ENCODE measurements at places on chromosomes 1 and 21.
A peak's percentile ranks its signal among the peaks of the same experiment; 100 is the strongest.

DNA sequence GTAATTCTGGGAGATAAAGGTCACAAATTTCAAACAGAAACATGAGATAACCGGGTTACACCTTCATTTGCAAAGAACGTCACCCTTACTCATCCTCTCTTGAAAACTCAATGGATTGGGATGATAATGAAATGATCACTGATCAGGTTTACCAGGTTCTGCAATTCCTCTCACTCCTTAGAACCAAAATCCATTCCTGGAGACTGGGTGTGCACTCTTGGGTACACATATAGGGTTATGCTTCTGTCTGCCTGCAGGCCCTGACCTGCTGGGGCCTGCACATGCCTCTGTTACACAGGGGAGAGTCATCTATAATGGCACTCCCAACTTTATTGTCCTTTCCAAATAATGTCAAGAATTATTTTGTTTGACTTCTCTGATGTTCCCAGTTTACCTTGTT, 8.3 kb downstream of the SUSD4 start:
- no peak for DNase-seq

- DNase-seq: no peak
These were observed 78.0 kb downstream of the LBR start for GRCh38 chr1:225349826-225350225.

GRCh38 chr1:214331827-214332423, 51.0 kb downstream of the SMYD2 start:
- DNase-seq: peak; percentile 87

GRCh38 chr21:32978331-32979270, 47.1 kb upstream of the OLIG2 start:
- DNase-seq: no peak

DNA sequence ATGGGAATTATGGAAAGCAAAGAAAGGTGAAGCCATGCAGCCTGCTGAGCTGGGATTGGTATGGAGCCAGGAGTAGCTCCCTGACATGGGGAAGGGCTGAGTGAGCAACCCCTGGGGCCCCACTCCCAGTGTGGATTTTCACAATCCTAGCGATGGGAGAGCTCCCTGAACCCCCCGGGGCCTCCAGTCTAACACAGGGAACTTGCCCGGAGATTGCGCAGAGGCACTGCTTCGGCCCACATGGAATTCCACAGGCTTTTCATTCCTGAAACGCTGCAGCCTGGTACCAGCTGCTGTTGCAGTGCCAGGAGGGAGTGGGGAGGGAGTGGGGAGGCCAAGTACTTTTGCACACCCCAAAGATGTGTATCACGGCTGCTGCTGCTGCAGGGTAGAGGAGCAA, 110.4 kb upstream of the C21orf91 start:
- no peak for DNase-seq

GRCh38 chr21:27804515-27804914, 837.6 kb upstream of the ADAMTS5 start:
- no peak for DNase-seq

DNA sequence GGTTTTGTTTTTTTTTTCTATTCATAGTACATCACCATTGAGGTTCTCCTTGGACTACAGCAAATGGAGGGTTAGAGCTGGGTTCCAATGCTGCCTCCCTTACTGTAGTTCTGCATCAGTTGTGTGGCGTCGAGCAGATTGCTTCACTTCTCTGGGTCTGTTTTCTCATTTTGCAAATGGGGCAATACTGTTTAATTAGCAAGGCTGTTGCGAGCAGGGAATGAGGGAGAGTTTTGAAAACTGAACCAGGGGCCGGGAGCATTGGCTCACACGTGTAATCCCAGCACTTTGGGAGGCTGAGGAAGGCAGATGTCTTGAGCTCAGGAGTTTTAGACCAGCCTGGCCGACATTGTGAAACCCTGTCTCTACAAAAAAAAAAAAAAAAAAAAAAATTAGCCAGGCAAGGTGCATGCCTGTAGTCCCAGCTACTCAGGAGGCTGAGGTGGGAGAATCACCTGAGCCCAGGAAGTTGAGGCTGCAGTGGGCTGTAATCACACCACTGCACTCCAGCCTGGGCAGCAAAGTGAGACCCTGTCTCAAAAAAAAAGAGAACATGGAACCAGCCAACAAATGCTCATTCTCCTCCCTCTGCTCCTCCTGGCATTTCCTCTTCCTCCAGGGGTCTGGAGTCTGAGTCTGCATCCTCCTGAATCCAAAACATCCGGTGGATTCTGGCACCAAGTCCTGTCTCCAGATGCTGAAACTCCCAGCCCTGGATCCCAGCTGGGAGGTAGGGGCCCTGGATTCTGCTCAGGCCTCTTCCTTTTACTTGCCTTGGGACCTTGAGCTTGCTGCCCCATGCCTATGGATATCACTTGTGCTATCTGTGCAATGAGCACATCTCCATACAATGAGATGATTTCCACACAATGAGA, 3.7 kb upstream of the PLOD1 start:
- DNase-seq: no peak

DNA sequence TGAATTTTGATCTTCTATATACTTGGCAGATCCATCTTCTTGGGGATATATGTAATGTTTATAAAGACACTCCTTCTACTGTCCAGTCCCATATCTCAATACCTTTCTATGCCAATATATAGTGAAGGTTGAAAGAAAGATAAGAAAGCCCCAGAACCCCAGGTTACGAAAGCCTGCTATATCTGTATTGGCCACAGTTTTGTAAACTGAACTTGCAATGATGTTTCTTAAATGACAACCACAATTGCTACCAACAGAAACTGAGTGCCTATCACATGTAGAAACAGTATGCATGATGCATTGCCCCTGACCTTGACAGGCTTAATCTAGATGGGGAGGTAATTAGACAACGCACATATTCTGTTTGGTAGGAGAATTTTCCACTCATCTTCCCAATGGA, 7.8 kb upstream of the RIMKLA start:
- no peak for DNase-seq

- DNase-seq: peak; percentile 18
These were observed 36.7 kb downstream of the NEK2 start for GRCh38 chr1:211638689-211639101.

DNA sequence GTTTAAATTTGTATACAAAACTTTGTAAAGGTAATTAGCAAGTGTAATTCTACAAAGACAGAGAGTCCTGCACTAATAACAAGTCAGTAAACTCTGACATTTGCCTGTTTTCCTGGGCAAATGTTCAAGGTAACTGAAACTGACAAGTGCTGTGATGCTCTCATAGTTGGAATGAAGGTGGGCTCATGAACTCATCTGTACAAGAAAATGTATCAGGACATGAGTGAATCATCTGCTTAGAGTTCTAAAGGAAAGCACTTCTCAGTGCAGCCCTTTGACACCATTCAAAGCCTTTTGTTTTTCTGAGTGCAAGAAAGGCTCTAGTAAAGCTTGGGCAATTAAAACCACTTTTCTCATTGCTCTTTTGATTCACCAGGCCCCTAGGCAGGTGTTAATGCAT, 91.5 kb downstream of the UROD start:
- no peak for DNase-seq

DNA sequence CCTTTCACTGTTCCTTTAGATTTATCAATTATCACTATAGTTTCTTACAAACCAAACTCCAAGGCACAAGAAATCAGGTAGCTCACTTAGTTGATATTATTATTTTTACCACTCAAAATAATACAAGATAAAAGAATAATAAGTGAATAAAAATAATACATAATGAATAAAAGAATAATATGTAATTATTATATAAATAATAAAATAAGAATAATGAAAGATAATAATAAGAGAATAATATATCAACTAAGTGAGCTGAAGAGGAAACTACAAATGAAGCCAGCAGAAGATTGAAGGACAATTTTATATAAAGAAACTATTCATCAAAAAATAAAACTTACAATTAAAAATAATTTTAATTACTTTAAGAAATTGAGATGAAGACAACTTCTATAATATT, 90.6 kb downstream of the LRRIQ3 start:
- DNase-seq: no peak

GRCh38 chr1:15276691-15277446, 29.8 kb downstream of the FHAD1 start:
- DNase-seq: no peak

DNA sequence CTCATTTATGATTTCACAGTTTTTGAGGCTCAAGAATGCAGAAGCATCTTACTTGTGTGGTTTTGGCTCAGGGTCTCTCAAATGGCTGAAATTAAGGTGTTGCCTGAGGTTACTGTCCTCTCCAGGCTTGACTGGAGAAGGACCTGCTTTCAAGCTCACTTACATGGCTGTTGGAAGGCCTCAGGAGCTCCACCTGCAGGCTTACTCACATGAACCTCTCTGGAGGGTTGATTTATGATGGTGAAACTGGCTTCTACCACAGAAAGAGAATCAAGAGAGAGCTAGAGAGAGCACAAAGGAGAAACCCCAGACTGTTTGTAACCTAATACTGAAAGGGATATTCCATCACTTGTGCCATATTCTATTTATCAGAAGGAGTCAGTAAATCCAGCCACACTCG, 6.2 kb upstream of the KCNK2 start:
- peak; percentile 81 for DNase-seq

- DNase-seq: no peak
These were observed 33.2 kb upstream of the KIAA0040 start for GRCh38 chr1:175225805-175226129.

DNA sequence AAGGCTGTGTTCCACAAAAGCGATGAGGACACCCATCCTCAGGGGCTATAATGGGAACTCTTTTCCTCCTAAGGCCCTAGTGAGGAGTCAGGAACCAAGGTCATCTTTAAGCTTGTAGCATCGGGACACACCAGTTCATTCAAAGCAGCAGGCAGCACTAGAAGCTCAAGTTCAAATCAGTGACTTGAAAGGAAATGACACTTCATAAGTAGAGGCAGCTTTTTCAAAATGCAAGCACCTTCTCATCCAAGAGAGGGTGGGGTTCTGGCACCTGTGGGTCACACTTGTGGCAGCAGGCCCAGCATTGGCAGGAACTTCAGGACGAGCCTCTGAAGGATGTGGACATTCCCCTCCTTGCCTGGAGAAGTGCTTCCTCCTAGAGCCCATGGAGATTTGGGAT, 496.3 kb downstream of the KIF26B start:
- DNase-seq: peak; percentile 20

GRCh38 chr1:214337511-214337910, 56.6 kb downstream of the SMYD2 start:
- DNase-seq: peak; percentile 45

DNA sequence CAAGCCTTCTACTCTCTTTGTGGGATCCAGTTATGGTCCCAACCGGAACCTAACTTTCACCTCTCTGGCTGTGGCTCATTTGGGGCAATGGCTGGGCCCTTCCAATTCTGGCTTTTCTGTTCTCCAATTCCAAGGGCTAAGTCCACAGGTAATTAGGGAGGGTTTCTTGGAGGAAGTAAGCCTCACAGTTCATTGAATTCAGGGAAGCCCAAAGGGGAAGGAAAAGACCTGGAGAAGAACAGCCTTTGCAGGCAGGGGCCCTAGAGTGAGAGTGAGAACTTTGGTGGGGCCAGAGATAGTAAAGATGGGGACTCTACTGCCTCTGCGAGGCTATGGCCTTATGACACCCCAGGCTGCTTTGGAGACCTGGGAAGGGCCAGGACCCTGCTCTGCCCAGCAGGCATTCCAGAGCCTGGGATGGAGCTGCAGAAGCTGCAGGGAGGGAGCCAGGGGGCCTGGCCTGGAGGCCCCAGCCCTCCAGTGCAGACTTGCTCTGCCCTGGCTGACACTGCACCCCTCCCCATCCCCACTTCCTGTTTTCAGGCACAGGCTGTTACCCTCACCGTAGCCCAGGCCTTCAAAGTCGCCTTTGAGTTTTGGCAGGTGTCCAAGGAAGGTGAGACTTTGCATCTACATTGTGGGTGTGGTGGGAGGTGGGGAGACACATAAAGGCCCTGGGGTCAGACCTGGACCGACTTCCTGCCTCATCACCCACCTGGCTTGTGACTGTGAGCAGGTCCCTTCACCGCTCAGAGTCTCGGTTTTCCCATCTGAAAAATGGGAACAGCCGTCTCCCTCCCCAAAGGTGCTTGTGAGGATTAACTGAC, 18.9 kb downstream of the LDLRAP1 start:
- DNase-seq: no peak

DNA sequence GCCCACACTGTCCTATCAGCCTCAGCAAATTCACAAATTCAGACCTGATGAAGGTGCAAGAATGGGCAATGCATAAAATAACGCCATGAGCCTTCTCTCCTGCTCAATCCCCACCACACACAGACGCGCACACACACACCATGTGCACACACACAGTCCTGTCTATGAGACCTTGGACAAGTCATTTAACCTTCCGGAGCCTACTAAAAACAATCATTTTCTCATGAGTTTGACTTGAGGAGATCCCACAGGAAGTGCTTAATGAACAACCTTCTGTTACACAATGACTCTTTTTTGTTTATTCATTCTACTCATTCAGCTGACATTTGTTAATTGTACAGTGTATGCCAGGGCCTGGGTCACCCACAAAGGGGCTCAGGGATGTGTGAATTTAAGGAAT, 125.4 kb downstream of the EDEM3 start:
- no peak for DNase-seq

DNA sequence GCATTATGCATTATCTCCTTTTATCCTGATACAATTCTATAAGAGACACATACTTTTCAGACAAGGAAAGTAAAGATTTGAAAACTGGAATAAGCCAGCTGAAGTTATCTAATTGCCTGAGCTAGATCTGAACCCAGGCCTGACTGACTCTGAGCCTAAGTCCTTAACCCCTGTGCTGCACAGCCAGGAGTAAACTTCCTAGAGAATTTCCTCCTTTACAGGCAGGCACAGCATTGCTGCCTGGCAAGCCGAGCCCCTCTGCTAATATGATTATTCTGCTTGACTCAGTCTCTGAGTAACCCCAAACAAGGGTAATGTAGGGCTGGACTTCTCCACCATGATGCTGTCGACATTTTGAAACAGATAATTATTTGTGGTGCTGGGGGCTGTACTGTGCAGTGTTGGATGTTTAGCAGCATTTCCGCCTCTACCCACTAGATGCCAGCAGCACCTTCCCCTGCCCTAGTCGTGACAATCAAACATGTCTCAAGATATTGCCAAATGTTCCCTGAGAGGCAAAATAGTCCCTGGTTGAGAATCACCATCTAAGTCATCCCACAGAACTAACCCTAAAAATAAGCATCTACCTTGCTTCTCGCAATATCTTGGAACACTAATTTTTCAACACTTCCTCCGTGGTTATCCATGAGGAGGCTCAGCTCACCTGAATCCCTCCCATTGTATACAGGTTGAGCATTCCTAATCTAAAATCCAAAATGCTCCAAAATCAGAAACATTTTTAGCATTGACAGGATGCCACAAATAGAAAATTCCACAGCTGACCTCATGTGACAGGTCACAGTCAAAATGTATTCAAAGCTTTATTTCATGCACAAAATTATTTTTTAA, 18.5 kb downstream of the CAMK1G start:
- peak; percentile 68 for DNase-seq

- no peak for DNase-seq
These were observed 54.5 kb upstream of the MRPS6 start for GRCh38 chr21:34018910-34019309.

GRCh38 chr1:245923215-245923614, 583.9 kb downstream of the SMYD3 start:
- DNase-seq: no peak

GRCh38 chr21:45482899-45483821, 59.1 kb downstream of the SLC19A1 start:
- DNase-seq: no peak
